NCI-H1930 (cell line): ENCODE measurements at places on chromosomes 12 and 14.

DNA sequence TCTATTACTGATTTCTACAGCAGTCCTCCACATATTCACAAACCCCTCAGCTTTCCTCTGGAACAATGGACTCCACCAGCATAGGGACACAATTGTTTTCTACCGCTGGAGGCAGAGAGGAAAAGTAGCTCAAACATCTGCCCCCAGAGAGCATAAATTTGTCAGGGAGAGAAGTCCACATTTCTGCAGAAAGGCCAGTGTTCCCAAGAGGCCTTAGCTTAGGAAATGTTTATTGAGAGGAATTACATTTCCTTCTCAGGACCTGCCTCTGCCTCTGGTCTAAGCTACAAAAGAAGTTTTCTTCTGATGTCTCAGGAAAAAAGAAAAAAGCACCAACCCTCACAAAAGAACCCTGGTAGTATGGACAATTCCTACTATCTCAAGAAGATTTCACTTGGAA, 217.8 kb upstream of the BMP4 start:
- no peak for DNase-seq

GRCh38 chr14:79856381-79856780, 354.9 kb downstream of the DIO2 start:
- DNase-seq = no peak

DNA sequence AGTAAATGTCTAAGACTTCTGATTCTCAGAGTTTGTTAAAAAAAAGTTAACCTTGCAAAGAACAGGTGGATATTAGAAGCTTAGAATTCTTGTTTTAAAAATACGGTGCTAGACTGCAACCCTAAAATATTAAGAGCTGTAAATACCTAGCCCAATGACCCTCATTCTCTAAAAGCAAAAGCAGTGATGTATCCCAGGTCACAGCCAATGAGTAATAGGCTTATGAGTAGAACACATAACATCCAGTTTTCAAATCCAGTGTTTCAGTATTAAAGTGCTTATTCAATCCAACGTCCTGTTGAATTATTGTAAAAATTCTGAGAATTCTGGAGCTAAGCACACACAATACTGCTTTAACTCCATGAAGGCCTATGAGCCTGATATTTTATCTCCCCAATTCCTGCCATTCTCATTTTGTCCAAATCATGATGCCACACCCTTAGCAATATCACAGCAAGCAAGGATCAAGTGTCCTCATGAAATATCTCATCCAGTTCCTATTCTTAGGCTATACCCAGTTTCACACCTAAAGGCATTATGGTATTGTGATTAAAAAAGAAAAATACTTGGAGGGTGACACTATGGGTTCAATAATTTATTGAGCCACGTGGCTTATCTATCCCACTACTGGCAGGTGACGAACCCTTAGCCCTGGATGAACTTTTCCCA, 15.3 kb upstream of the ARID4A start:
- DNase-seq = no peak

GRCh38 chr12:3885277-3886094, 12.3 kb upstream of the PARP11 start:
- DNase-seq = peak; percentile 20

- DNase-seq = no peak
Observed at GRCh38 chr12:74152370-74152769, 385.3 kb upstream of the ATXN7L3B start.
